Activated T-helper 2 cell treated with anti-CD3 and anti-CD28 coated beads, Interferon-gamma antibody, Interleukin-2, Interleukin-4, amounts not matched to agents 10 μg/mL and 5 μg/mL and 100 μg/mL, durations not matched to agents 14 hours and 24 hours and 36 hours (primary cell): ENCODE measurements at places on chromosomes 3 and 15. TPM values are rescaled to one million over a fixed set of nuclear protein-coding genes. Genes with fewer than 3 reads are reported as not detected.

Gene C2CD4A
- total RNA-seq: not detected in 2 replicates

Gene GP5
- total RNA-seq: 0.23 and 0.28 TPM in 2 replicates

- H3K36me3 ChIP-seq: no peaks in the 10 kb centered on the region
- no peak for DNase-seq
- peaks cover 16% of the 10 kb centered on the region for H3K4me1 ChIP-seq
- no peaks in the 10 kb centered on the region for H3K27me3 ChIP-seq
- H3K4me3 ChIP-seq: no peak overlapping the region
- H3K27ac ChIP-seq: no peak overlapping the region
Observed at GRCh38 chr3:177530908-177531307, 333.6 kb upstream of the TBL1XR1 start.

GRCh38 chr15:74788683-74789151, 6.8 kb downstream of the CSK start:
- no peaks in the 10 kb centered on the region for H3K27me3 ChIP-seq
- peak overlapping the region; percentile 92 for H3K4me3 ChIP-seq
- DNase-seq: peak; percentile 65
- H3K27ac ChIP-seq: peak overlapping the region; percentile 97

- no peak overlapping the region for H3K27ac ChIP-seq
- no peak overlapping the region for H3K4me3 ChIP-seq
- H3K4me1 ChIP-seq: peaks cover under 1% of the 10 kb centered on the region
- DNase-seq: no peak
- peaks cover 45% of the 10 kb centered on the region for H3K27me3 ChIP-seq
Observed at GRCh38 chr15:76330080-76330680, 6.4 kb upstream of the ISL2 start.

- H3K36me3 ChIP-seq: no peaks in the 10 kb centered on the region
- no peaks in the 10 kb centered on the region for H3K27me3 ChIP-seq
- no peak for DNase-seq
- H3K4me1 ChIP-seq: peaks cover 6% of the 10 kb centered on the region
- no peak overlapping the region for H3K27ac ChIP-seq
- no peak overlapping the region for H3K4me3 ChIP-seq
Observed at GRCh38 chr3:131218196-131218595, 163.4 kb upstream of the NUDT16 start.

DNA sequence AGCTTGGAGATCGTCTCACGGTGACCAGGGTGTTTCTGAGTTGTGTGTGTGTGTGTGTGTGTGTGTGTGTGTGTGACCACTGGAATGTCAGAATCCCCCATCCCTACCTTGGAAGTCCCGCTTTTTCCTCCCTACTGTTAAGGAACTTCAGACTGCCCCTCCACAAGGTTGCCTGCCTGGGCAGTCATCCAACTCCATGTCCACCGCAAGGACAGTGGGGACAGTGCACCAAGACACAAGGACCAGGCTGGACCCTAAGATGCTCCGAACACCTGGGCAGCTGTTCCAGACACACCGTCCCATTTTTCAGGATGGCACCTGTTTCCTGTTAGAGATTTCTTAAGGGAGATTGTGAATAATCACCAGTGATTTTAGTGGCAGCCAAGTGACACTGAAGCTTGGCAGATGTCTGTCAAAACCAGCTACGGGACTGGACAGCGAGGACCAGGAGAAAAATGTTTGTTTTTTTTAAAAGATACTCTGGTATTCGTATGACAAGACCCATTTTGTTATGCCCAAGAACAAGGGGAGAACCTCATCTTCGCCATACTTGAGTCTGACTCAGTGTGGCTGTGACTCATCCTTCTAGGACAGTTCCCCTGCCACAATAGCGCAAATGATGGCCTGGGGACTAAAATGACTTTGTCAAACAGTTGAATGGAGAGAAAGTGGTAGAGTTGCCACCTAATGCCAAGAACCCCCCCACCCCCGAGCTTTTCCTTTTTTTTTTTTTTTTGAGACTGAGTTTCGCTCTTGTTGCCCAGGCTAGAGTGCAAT, 15.5 kb downstream of the PAQR9 start:
- H3K4me3 ChIP-seq: no peak overlapping the region
- H3K36me3 ChIP-seq: no peaks in the 10 kb centered on the region
- DNase-seq: no peak
- H3K27me3 ChIP-seq: peaks cover 50% of the 10 kb centered on the region

GRCh38 chr3:187498211-187498724, 130.1 kb downstream of the RTP4 start:
- H3K27ac ChIP-seq: no peak overlapping the region
- H3K4me1 ChIP-seq: no peaks in the 10 kb centered on the region
- DNase-seq: no peak
- no peaks in the 10 kb centered on the region for H3K36me3 ChIP-seq

- no peaks in the 10 kb centered on the region for H3K27me3 ChIP-seq
- peaks cover 21% of the 10 kb centered on the region for H3K4me1 ChIP-seq
- H3K27ac ChIP-seq: no peak overlapping the region
- H3K36me3 ChIP-seq: peaks cover 4% of the 10 kb centered on the region
- DNase-seq: no peak
Observed at GRCh38 chr3:58071480-58071971, 63.3 kb downstream of the FLNB start.

DNA sequence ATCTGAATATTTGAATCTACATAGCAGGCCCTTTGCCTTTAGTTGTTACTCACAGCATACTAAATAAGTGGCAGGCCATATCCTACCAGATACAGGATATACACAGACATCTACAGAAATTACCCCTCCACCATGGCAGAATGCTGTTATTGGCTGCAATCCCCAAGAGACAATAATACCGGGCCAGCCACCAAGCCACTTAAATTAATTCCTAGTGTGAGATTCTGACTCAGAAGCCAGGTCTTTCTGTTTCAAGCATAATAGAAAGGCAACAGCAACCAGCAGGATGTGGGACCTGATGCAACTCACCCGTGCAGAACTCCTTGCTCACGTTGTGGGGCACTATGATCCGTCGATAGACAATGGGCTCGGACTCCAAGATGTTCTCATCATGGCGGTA, 39.8 kb downstream of the CLK3 start:
- peak overlapping the region; percentile 63 for H3K27ac ChIP-seq
- H3K36me3 ChIP-seq: peaks cover 20% of the 10 kb centered on the region
- DNase-seq: no peak
- H3K4me1 ChIP-seq: peaks cover 35% of the 10 kb centered on the region
